ENCODE measurements at places on chromosomes 1 and 21.

- no peak for DNase-seq
Observed at GRCh38 chr1:6003568-6004411, 11.6 kb upstream of the NPHP4 start.

DNA sequence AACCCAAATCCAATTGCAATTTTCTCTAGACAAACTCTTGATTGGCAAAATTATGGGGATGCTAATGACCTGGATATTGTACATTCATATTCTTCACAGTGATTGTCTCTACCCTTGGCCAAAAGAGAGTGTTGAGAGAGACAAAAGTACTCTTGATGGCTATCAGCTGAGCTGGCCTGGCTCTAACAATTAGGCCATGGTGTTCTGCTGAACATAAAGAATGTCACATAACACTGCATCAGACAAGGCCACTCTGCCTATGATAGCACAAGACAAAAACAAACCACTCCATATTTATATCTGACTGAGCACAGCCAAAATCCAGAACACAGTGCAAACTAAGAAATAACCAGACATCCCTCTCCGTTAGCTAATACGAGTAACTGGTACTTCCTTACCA, 101.7 kb downstream of the ADAMTS1 start:
- no peak for DNase-seq

- DNase-seq = no peak
Observed at GRCh38 chr21:42349420-42350317, 1.1 kb downstream of the TFF2 start.

- DNase-seq = no peak
Observed at GRCh38 chr1:1755426-1755825, 22.8 kb downstream of the NADK start.

- DNase-seq = no peak
Observed at GRCh38 chr1:163291461-163291860, 30.3 kb upstream of the NUF2 start.

Data from urothelium cell line (cell line).